ENCODE measurements at places on chromosomes 5 and 9.

GRCh38 chr5:72281764-72282499 lies 38.1 kb downstream of the MRPS27 start:
- peak; percentile 6 for DNase-seq

GRCh38 chr5:141412854-141413539 lies at the start of gene PCDHGA10:
TSS of gene PCDHGA10 (plus strand) at chr5:141412987. CDS start at chr5:141413176, 189 bp downstream.
- DNase-seq = peak; percentile 51

DNA sequence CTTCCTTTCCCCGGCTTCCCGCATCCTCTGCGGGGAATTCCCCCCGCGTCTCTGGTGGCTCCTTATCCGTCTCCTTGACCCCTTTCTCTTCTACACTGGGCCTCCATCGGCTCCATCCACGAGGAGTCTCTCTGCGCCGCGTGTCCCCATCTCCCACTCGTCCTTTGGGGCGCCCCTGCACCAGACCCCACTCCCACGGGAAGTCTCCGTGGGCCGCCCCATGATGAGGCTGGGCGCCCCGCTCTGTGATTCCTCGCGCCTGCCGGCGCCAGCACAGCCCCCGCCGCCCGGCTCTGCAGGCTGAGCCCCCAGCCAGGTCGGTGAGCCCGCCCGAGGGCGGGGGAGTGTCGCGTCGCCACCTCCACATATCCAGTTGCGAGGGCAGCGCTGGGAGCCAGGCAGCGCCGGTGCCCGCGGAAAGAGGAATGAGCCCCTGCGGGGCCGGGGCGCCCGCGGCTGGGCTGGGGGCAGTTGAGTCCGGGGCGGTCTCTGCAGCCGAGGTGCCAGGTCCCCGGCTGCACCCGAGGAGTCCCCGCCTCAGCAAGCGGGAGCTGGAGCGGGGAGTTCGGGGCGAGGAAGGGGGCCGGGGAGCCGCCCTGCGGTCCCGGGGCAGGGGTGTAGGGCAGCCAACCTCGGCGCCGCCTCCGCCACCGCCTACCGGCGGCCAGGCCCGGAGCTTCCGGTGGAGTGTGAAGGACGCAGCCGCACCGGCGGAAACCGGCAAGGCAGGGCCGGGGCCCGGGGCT lies 2.1 kb upstream of the TRAF1 start:
- peak; percentile 68 for DNase-seq

DNA sequence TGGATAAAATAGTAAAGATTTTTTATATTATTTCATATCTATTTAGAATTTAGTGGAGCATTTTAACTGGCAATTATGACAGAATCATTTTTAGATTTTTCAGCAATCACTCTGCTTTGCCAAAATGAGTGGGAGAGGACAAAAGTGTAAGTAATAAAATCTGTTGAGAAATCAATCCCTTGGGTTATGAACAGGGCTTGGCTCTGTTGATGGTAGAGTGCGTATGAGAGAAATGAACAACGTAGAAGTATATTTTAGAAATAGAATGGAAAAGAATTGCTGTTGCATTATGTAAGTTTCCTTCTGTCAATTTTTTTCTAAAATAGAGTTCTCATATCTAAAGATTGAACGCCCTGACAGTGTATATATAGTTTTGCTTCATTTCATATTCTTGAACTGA lies 154.1 kb upstream of the PRDM9 start:
- DNase-seq = no peak

DNA sequence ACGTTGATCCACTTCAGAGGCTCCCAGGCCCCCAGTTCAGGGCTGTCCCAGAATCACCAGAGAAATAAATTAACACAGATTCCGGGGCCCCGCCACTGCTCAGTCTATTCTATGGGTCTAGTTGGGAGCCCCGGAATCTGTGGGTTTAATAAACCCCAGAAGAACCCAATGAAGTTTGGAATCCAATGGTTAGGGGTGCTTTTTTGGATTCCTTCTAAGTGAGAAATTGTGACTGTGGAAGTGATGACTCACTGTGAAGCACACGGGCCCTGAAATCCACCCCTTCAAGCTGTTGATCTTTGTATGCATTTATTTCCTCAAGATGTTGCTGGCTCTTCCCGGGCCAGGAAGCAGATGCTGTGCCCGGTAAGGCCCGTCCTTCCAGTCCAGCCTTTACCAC lies 57.3 kb upstream of the SLC28A3 start:
- no peak for DNase-seq

DNA sequence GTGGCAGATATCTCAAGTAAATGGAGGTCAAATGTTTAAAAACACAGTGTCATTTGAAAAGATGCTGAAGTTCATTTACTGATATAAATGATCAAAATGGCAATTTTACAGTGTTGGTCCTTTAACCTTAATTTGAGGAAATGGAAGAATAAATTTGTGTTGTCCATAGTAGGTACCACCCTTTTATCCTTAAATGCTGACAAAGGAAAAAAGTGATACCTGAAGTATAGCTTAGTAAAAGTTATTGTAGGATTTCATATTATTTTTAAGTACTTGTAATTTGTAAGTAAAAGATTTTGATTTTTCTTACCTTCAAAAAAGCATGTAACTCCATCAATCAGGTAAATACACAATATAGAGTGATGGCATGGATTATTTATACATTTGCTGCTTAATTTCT lies 166.6 kb upstream of the DAP start:
- DNase-seq = no peak

- DNase-seq = peak; percentile 66
These were observed 84.7 kb downstream of the CSNK1A1 start for GRCh38 chr5:149466457-149466972.

DNA sequence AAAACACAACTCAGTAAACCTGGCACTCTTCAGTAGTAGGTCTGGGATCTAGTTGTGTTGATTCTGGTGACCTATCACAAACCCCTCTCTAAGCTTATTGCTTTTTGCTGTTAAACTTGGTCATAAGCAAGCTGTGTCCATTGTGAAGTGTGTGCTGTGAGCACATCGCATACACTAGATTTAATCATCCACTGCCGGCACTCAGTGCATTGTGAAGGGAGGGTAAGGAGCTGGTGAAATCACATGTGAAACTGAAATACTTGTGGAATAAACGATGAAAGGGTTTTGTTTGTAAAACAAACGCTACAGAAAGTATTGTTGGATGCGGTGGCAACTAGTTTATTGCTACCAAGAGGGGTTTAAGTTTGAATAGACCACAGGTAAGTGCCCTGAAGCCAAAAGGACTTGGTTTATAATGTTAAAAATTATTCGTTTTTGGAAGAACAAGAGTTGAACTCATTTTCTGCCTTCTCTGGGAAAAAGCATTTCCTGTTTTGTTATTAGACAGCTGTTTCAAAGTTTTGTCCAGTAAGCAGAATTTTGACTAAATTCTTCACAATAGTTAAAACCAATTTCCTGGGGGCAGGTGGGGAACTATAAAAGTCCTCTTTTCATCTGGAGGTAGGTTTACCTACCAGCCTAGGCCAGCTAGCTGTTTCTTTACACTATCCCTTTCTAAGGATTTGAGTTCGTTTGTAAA lies 24.6 kb downstream of the TJP2 start:
- no peak for DNase-seq

DNA sequence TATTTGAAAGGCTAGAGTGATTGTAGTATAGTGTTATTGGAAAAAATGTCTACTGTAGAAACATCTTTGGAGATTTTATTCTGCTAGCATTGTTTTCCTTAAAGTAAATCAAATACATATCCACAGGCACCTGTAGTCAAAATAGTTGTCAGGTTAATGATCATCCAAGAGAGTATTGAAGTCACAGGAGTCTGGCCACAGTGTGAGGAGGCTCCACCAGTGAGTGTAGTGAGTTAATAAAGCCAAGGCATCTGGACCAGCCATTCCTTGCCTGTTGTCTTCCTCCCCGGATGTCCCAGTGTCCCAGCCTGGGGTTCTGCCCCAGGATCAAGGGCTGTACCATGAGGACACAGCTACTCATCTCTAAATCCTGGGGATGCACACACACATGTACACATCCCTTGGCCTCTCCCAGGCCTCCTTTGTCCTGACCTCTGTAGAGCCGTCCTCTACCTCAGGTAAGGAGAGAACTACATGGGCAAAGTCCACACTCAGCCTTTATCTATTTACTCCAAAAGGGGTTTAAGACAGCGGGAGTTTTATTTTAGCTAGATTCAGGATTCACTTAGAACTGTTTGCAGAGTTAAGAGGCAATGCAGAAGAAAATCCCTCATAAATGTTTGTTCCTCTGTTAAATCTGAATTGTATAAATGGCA lies 3.7 kb downstream of the PIK3R1 start:
- no peak for DNase-seq

DNA sequence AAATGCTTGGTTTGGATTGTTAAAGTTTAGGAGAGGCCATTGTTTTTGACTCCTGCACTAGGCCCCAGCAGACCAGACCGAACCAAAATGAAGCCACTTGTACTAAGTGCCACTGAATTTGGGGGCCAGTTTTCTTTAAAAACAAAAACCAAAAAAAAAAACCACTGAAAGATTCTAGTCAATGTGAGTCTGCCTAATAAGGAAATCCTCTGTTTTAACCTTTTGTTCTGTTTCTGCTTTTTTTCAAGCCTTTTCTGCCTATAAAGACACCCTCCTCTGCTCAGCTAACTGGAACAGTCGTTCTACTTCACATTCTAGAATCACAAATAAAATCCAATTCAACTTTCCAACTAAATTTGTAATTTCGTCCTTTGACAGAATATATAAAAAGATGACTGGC lies 64.9 kb downstream of the SERINC5 start:
- peak; percentile 20 for DNase-seq

DNA sequence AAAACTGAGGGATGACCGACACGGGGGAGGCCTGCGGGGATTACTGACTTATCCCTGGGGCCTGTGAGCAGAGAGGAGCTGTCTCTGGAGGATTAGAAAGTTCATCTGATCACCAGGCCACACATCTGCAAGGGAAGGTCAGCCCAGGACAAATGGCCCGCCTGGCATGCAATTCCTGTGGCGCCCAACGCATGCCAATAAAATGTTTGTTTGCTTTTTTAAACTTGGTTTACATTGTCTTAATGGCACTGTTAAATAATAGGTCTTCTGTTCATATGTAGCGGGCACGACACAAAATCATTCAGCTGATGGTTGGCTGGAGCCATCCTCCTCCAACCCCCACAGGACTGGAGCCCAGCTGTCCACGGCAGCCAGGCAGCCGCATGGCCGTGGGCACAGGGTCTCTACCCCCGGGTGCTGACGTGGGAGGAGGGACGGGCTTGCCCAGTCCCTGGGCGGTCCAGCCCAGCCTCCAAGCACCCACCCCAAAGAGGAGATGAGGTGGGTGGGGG lies 41.0 kb upstream of the SLC12A7 start:
- no peak for DNase-seq

DNA sequence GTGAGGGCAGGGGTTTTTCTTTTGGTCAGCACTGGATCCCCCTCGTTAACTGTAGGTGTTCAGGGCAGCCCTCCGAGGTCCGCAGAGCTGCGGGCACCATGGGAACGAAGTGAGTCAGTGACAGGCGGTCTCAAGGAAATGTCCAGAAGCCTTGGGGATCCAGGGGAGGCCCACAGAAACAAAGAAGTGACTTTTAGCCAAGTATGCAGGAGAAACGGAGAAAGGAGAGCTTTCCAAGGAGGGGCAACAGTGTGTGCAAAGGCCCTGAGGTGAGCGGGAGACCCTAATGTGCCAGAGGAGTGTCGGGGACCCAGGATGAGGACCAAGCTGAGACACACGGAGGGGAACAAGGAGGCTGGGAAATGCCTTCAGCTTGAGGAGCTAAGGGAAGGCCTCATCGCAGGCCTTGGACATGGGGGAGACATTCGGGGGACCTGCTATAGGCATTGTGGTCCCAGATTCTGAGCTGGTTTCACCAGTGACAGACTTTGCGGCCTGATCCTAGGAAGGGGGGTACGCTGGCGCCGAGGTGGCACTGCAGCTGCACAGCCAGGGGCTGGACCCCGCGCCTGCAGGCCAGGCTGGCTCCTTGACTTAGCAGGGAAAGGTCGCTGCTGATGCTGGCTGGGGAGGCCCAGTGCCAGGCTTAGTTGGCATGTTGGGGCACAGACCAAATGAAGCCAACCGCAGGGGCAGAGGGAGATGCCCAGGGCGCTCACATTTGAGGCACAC lies 3.3 kb downstream of the LTC4S start:
- no peak for DNase-seq

DNA sequence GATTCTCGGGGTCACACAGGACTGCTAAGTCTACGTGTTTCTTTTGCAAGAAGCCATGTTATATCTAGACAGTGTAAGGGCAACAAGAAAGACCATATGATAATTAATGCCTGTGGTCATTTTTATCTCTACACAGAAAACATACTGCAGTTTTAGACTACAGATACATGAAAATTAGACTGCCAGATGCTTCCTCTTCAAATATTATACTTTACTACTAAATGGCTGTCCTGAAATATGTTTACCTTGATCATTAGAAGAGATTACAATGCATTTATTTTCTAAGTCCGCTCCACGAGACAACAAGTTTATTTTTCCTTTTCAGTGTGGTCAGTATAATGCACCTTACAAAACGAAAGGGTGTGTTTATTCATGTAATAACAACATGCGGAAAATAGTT lies 147.6 kb downstream of the KIAA0825 start:
- DNase-seq = no peak

GRCh38 chr9:106829666-106830408 lies 33.1 kb upstream of the ZNF462 start:
- no peak for DNase-seq

DNA sequence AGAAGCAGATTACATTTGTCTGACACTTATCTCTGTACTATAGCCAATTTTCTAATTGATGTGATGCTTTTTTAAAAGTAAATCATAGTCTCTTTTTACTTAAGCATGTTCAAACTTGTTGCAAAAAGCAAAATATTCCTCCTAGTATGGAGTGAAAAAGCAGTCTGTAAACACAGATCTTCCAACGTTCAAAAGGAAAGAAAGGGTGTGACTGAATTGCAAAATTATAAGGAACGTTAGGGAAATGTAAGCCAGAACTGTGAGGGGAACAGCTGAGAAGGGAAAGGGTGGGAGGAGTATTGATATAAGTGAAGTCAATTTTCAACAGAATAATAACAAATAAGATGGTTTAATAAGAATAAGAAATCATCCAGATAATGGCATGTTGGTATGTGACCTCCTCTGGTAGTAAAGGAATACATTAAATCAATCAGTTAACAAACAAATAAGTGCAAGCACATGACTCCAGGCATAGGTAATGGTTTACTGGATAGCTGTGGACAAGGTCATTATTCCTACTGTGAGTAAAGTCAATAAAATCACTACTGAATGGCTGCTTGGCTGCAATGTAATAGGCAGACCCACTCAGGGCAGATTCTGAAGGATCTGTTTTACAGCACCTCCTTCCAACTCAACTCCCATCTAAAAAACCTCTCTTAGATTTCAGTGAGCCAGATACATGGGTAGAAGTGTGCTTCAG lies 239.1 kb upstream of the NMUR2 start:
- DNase-seq = no peak

DNA sequence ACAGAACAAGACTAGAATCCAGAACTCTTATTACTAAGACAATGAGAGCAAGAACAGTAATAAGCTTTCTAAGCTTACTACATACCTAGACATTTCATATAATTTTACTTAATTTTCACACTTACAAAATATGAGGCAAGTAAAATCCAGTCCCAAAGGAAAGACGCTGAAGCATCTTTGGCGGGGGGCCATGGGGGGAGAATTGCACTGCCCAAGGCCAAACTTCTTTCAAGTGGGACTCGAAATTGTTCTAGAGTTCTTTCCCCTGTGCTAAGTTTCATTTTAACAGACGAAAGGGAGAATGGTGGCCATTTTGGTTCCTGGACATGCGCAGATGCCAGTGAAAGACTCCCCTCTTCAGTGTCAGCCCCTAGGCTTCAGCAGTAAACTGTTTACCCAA lies 72.3 kb downstream of the PRRT1B start:
- DNase-seq = no peak

- no peak for DNase-seq
These were observed 406.2 kb upstream of the IRX4 start for GRCh38 chr5:2288968-2289367.

- DNase-seq = no peak
These were observed 104.6 kb upstream of the LRRTM2 start for GRCh38 chr5:138979684-138980280.

- DNase-seq = no peak
These were observed 491.1 kb downstream of the CCDC171 start for GRCh38 chr9:16043756-16044578.
